ENCODE measurements at places on chromosomes 5 and 9. TPM values are rescaled to one million over a fixed set of nuclear protein-coding genes. Genes with fewer than 3 reads are reported as not detected.
A peak's percentile ranks its signal among the peaks of the same experiment; 100 is the strongest.

DNA sequence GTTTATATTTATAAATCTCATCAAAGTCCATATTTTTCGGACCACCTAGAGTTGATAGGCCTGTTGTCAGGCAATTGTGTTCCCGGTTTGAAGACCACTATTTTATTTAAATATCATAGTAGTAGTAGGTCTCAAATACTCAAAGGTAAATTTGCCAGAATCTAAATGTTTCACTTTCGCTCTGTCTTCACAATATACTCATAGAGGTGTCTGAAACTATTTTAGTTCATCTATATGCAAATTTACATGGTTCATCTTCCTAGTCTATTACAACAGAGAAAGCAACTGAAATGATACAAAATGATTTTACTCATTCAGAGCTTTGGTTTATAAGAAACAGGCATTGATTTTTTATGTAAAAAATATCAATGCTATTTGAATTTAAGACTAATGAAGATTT, 1897.5 kb downstream of the EFNA5 start:
- no peak for ATAC-seq

The SLC36A3 gene
- not detected for total RNA-seq

DNA sequence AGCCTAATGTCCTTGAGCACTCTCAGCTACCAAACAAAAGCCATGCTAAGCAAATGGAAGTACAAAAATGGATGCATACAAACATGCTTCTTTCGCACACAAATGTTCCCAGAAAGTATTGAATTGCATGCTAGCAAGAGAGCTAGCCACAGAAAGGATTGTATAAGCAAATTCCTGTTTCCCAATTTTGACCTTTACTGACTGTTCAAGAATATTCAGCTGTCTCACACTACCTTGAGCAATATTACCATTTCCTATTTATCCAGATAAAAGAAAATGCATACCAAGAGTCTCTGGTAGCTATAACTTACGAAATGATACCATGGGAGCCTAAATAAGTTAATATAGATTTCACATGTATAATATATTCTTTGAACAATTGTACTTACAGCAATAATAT, 264.6 kb downstream of the TMEM167A start:
- ATAC-seq: no peak

- no peak for ATAC-seq
Observed at GRCh38 chr5:127924606-127925005, 159.0 kb upstream of the SLC12A2 start.

DNA sequence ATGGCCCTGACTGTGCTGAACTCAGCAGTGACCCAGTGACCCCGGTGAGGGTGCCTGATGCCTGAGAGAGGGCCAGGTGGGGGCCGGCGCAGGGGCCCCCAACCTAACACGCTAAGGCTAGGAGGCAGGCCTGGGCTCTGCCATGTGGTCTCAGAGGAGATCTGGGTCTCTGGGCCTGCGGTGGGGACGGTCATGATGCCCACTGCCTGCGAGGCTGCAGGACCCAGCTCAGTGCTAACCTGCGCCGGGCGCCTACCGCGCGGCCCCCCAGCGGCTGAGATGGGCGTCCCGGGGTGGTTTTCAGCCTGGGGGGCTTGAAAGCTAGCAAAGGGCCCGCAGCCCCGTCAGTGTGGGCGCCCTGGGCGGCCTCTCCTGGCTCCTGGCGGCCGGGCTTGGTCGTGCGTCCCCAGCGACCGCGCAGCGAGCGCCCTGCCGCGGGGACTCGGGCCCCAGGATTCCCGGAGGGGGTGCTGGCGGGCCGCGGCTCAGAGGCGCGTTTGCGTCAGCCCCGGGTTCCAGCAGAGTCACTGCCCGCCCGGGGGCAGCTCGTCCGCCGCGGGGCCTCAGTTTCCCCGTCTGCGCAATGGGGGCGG, 2.5 kb downstream of the EGFL7 start:
- peak; percentile 21 for ATAC-seq

The PIP5KL1 gene
- 3.4 TPM for total RNA-seq

- no peak for ATAC-seq
Observed at GRCh38 chr5:5632678-5633077, 210.2 kb downstream of the ICE1 start.

The STK32A gene
- total RNA-seq: 3.7 TPM

The LRRTM2 gene
- 0.16 TPM for total RNA-seq

GRCh38 chr5:178449163-178450070, 140.8 kb downstream of the COL23A1 start:
- no peak for ATAC-seq

DNA sequence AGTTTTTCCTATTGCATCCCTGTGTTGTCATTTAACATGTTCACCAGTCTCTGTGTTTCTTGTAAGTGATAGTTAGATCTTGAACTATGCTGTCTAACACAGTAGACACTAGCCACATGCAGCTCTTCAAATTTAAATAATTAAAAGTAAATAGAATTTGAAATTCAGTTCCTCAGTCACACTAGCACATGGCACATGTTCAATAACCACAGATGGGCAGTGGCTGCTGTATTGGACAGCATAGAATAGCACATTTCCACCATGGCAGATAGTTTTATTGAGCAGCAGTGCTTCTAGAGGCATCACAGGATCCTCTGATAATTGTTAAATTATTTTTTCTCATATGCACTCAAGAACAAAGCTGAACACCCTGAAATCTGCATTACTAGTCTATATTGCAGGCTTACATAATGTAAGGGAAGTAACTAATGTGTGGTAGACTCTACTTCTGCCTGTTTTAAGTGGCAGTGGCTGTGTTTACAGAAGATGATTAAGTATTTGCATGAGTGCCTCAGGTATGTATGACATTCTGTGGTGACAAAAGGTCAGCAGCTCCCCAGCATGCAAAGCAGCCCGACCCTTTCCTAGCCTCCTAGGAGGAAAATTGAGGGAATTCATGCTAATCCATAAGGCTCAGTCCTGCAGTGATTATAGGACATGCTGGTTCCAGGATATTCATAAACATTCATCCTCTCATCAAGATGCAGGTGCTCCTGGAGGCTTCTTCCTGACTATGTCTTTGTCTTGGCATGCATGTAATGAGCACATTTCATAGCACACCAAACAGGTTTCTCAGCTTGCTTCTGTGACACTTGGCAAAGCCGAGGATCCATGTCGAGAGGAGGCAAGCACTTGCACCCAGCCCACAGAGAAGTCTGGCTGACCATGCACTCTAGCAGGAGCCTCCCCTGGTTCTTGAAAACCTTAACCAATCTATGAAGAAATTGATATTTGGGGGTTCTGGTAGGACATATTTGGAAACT, 45.5 kb downstream of the SH3RF2 start:
- no peak for ATAC-seq

The ZFYVE16 gene
- 23.6 TPM for total RNA-seq

Data from gastroesophageal sphincter (tissue), 4 donors.